Lung (tissue), 17 donors: ENCODE measurements at places on chromosomes 7 and 10. TPM values are rescaled to one million over a fixed set of nuclear protein-coding genes. Genes with fewer than 3 reads are reported as not detected.
A peak's percentile ranks its signal among the peaks of the same experiment; 100 is the strongest.

DNA sequence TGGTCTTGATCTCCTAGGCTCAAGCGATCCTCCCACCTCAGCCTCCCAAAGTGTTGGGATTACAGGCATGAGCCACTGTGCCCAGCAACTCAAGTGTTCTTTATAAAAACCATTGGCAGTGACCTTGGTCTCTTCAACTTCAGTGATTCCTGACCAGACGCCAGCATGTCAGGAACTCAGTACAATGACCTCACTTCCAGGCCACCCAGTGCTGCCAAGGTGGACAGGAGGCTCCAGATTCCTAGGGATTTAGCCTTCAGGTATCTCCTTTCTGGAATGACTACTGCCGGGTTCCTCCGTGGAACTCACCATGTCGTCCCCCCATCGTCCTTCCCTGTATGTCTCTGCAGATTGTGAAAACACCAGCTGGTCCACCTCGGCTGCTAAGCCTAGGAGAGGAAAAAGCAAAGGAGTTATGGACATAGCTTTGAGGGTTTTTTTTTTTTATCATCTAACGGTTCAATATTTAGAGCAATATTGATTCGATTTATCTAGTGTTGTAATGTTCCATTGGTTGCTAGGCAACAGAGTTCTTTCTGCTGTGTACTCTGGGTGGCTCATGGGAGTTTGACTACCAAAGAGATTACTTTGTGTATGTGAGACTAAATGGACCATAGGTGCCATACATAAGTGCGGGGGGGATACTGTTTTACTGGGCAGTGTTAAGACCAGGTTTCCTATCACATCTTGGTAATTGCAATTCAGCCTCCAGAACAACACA lies 425.8 kb upstream of the AUTS2 start:
- no peak overlapping the region for H3K27ac ChIP-seq
- DNase-seq, result no peak
- H3K36me3 ChIP-seq, result no peaks in the 10 kb centered on the region
- H3K27me3 ChIP-seq, result no peaks in the 10 kb centered on the region
- H3K4me3 ChIP-seq, result no peak overlapping the region

Gene ASIC3
- 3.9 TPM for total RNA-seq

Gene SFXN3
- total RNA-seq, result 95.8 TPM

Gene LRRN3
- 4.7 TPM for total RNA-seq

GRCh38 chr7:97818066-97818663 lies 54.0 kb downstream of the ASNS start:
- H3K4me3 ChIP-seq, result no peak overlapping the region
- H3K27me3 ChIP-seq, result no peaks in the 10 kb centered on the region
- no peak for DNase-seq
- H3K36me3 ChIP-seq, result no peaks in the 10 kb centered on the region

- no peak overlapping the region for H3K27ac ChIP-seq
- no peaks in the 10 kb centered on the region for H3K36me3 ChIP-seq
- H3K4me1 ChIP-seq, result peaks cover 5% of the 10 kb centered on the region
- H3K27me3 ChIP-seq, result peaks cover 8% of the 10 kb centered on the region
These were observed 2.8 kb upstream of the TMEM229A start for GRCh38 chr7:124035706-124036105.

DNA sequence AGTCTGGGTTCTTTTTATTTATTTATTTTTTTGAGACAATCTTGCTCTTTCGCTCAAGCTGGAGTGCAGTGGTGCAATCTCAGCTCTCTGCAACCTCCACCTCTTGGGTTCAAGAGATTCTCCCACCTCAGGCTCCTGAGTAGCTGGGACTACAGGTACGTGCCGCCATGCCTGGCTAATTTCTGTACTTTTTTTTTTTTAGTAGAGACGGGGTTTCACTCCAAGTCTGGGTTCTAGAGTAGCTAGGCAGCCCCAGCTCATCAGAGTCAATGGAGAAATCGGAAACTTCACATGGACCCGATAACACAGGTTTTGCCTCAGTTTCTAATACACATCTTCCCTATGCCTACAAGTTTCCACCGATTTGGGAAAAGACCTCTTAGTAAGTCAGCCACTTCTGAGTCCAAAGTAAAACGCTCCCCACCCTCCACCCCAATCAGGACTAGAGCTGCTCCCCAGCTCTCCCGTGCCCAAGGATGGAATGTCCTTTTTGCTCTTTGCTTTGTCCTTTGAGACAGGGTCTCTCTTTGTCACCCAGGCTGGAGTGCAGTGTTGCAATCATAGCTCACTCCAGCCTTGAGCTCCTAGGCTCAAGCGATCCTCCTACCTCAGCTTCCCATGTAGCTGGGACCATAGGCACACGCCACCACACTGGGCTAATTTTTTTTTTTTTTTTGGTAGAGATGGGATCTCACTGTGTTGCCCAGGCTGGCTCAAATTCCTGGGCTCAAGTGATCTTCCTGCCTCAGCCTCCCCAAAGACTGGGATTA lies 3.8 kb upstream of the SERPINE1 start:
- H3K4me3 ChIP-seq, result no peak overlapping the region
- H3K4me1 ChIP-seq, result peaks cover 20% of the 10 kb centered on the region
- no peaks in the 10 kb centered on the region for H3K27me3 ChIP-seq
- no peak for DNase-seq
- peak overlapping the region; percentile 76 for H3K27ac ChIP-seq

Gene FFAR4
- total RNA-seq, result 4.7 TPM

Gene ZNF479
- not detected for total RNA-seq

DNA sequence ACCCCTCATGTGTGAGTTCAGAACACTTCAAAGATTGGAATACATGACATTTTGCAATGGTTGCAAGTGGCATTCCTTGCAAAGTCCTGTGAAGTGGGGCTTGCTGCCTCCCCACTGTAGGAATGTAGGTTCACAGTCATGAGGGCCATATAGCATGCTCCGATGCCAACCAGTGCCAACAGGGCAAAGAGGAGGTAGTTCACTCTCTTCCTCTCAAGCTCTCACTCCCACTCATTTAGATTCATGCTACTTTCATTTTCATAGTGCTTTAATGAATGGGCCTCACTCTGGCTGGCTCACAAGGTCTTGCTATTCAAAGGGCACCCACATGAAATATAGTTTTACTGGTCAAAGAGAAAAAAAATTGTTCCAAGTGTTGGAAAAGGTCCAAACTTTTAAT lies 169.9 kb upstream of the AOAH start:
- peaks cover 4% of the 10 kb centered on the region for H3K36me3 ChIP-seq
- no peak for DNase-seq
- no peak overlapping the region for H3K4me3 ChIP-seq
- no peaks in the 10 kb centered on the region for H3K4me1 ChIP-seq
- no peak overlapping the region for H3K27ac ChIP-seq

Gene HOXA2
- 3.4 TPM for total RNA-seq

DNA sequence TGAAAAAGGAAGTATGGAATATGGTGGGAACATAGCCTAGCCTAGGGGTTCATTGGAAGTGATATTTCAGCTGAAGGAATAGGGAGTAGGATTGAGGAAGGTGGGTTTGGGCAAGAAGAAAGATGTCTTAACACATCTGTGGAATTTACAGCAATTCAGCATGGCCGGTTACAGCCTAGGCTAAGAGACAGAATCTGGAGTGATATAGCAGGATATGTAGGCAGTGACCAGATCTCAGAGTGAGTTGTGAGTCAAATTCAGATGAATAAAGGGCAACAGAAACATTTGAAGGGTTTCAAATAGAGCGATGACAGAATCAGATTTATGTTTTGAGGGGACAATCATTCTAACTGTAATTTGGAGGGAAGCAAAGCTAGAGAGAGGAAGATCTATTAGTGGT lies 199.0 kb upstream of the PRPS1L1 start:
- no peak for DNase-seq
- H3K4me1 ChIP-seq, result no peaks in the 10 kb centered on the region
- H3K27me3 ChIP-seq, result no peaks in the 10 kb centered on the region
- no peaks in the 10 kb centered on the region for H3K36me3 ChIP-seq

Gene EPO
- total RNA-seq, result not detected

DNA sequence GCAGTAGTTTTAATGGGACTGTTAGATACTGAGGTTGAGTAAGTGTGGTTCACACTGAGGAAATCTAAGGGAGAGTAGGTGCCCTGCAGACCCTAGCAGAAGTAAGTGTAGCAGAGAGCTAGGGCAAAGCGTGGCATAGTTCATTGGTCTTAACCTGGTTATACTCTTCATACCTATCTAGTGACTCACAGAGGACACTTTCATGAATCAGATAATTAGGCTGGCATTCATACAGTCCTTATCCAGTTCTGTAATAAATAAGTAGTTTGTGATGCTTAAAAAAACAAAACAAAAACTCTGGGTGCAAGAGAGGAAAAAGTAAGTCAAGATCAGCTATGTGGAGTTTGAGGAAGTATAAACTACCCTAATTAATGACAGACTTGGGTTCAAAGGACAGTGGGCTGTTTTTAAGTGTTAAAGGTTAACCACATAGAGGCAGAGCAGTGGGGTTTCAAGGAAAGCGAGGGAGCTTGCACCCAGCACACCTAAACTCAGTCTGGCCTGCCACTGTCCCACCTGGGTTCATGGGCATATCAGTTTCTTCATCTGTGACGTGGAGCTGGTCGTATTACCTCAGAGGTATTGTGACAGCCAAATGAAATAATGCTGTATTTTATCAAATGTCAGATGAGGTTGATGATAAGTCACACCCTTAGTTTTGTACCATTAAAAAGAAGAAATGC lies 27.1 kb downstream of the LMTK2 start:
- H3K27ac ChIP-seq, result no peak overlapping the region
- no peak overlapping the region for H3K4me3 ChIP-seq
- DNase-seq, result no peak
- H3K27me3 ChIP-seq, result no peaks in the 10 kb centered on the region

Gene PKD1L1
- 0.26 TPM for total RNA-seq

DNA sequence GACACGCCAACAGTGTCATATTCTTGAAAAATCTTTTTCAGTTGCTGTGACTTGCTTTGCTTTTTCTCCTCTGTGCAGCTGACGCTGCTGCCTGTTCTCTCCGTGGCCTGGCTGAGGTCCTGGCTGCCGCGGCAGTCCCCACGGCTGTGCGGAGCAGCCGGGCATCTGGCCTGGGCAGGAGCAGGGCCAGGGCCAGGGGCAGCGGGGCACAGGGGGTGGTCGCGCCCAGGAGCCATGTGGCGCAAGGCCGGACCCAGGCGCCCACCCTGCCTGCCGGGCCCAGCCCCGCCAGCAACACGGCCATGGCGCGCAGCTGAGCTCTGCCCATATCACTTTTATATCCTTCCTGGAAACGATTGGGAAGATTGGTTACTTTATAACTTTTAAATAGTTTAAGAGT lies 109.4 kb upstream of the ACBD5 start:
- no peak overlapping the region for H3K4me3 ChIP-seq
- H3K4me1 ChIP-seq, result no peaks in the 10 kb centered on the region

DNA sequence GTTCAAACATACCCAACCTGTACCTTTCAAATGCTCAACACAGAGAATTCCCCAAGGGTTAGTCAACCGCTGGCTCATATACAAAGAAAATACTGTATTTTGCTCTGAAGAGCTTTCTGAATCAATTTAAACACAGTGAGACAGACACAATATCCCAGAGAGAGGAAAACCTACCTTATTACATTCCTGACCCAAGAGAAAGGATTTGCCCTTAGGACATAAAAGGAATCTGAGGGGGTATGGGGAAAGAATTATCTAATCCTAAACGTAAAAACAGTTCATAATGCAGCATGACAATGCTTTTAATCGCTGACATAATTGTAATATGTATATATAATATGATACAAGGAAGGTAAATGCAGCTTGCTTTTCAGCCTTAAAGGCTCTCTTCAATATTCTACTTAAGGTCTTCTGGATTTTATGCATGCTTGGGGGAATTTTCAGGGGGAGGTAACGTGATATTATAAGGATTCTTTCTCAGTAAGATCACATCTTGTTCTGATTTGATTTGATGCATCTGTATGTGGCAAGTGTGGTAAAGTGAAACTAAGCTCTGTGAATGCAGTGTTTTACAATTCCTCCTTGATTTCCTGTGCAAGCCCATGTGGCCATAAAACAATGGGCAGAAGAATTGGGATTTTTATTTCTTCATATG lies 240.5 kb downstream of the GLI3 start:
- H3K36me3 ChIP-seq, result no peaks in the 10 kb centered on the region
- no peak overlapping the region for H3K4me3 ChIP-seq
- H3K27me3 ChIP-seq, result no peaks in the 10 kb centered on the region
- H3K27ac ChIP-seq, result no peak overlapping the region

Gene TMEM72
- not detected for total RNA-seq

Gene NPC1L1
- 0.48 TPM for total RNA-seq

Gene GPR158
- 0.97 TPM for total RNA-seq

DNA sequence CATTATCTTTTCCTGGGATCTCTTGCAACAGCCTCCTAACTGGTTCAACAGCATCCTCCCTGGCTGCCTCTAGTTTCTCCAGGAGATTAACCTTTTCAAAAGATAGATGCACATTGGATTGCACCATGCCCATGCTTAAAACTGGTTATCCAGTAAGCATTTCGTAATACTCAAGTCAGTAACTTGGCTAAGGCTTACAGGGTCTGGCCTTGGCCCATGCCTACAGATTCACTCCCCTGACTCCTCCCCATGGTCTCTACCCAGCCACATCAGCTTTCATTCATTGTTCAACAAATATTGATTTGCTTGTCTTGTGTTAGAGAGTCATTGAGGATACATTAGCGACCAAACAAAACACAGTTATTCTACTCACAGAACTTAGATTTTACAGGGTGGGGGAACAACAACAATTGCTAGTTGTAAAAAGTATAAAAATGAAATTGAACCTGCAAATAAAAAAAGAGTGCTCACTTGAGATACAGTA lies 1.8 kb upstream of the KIF20B start:
- DNase-seq, result no peak
- no peak overlapping the region for H3K4me3 ChIP-seq
- H3K36me3 ChIP-seq, result no peaks in the 10 kb centered on the region

- peaks cover 5% of the 10 kb centered on the region for H3K36me3 ChIP-seq
- peak overlapping the region; percentile 93 for H3K27ac ChIP-seq
- peaks cover 48% of the 10 kb centered on the region for H3K4me1 ChIP-seq
- H3K4me3 ChIP-seq, result peak overlapping the region; percentile 7
- no peak for DNase-seq
These were observed 3.2 kb downstream of the MAFK start for GRCh38 chr7:1533547-1534329.

GRCh38 chr7:139635526-139636302 lies 112.2 kb downstream of the CLEC2L start:
- H3K36me3 ChIP-seq, result peaks cover 3% of the 10 kb centered on the region
- no peak overlapping the region for H3K27ac ChIP-seq
- no peaks in the 10 kb centered on the region for H3K4me1 ChIP-seq
- H3K27me3 ChIP-seq, result no peaks in the 10 kb centered on the region

Gene MET
- total RNA-seq, result 106 TPM

DNA sequence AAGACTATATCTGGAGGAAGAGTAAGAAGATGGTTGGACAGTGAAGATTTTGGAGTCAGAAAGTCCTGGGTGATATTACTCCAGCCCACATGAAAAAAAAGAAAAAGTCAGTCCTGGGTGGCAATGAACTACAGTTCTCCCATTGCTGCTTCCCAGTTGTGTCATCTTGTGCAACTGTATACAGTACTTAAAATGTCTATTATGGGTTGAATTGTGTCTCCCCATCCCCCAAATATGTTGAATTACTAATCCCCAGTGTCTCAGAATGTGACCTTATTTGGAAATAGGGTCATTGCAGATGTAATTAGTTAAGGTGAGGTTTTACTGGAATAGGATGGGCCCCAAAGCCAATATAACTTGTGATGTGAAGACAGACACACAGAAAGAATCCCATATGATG lies 15.6 kb downstream of the SEC23IP start:
- no peak overlapping the region for H3K27ac ChIP-seq
- DNase-seq, result no peak
- no peaks in the 10 kb centered on the region for H3K27me3 ChIP-seq
- no peaks in the 10 kb centered on the region for H3K4me1 ChIP-seq
- no peak overlapping the region for H3K4me3 ChIP-seq
